ENCODE measurements at places on chromosomes 7 and 10.

DNA sequence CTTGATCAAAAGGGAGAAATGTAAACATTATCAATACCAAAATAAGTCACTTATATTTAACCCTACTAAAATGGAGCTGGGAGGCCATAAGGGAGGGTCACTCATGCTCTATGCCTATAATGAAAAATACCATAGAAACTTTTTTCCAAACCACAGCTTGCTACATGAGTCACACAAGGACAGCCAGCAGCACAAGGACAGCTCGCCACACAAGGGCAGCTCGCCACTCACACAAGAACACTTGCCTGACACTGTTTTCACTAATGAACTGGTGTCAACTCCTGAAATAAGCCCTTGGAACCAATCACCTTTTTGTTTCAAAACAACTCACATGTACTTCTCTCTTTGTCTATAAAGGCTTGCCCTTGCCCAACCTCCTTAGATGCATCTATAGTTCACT, 43.3 kb downstream of the FRMPD2 start:
- no peak for DNase-seq

DNA sequence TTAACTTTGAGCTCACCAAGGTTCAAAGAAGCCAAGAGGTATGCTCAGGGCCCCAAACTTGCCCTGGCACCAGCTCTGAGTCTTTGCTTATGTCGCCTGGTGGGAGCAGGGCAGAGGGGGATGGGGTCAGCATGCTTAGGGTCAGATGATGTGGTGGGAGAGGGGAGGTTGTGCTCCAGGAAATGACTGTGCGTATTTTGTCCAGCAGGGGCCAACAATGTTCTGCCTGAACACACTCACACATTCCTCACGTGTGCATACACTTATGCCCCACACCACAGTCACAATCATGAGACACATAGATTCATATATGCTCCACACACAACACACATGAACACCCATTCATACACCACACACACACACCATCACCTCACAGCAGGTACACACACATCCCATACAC, 4.4 kb upstream of the RAMP3 start:
- DNase-seq = no peak

GRCh38 chr7:145928937-145929336, 187.7 kb upstream of the CNTNAP2 start:
- no peak for DNase-seq

DNA sequence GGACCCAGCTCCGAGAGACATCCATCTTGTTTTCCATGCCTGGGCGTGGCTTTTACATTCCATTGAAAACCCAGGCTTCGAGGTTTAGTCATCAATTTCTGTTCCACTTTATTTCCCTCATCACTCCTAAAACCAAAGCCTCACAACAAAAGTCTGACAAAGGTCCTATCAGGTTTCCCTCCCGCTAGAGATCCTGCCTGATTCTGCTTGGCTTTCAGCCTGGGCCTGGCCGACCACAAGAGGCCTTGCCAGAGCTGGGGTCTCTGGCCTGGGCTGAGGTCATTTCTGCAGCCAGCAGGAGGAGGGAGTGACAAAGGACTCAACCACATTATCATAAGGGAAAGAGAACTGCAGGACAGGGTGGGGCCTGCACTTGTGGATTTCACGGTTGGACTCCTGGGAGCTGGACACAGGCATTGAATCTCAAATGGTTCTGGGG, 167.0 kb downstream of the FANK1 start:
- DNase-seq = peak; percentile 72

GRCh38 chr10:49564461-49565009, 25.6 kb upstream of the ERCC6 start:
- peak; percentile 44 for DNase-seq

GRCh38 chr10:29304264-29304994, 15.6 kb downstream of the LYZL1 start:
- peak; percentile 65 for DNase-seq

- DNase-seq = no peak
Measured at GRCh38 chr7:117111535-117111934, 158.2 kb downstream of the ST7 start.

DNA sequence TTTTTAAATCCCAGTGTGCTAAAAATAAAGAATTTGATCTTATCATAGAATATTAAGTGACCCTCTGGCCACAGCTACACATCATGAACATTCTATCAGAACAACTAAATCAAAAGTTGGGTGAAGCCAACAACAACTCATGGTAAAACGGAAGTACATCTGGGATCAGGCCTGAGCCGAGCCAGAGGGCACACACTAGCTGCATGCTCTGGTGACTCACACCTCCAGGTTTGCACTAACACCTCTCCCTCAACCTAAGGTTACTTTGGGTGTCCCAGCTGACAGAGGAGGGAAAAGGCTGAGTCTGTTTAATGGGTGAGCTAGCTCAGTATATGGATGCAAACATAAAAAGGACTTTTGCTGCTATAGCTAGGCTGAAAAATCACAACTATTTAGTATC, 281.6 kb downstream of the HGF start:
- no peak for DNase-seq

GRCh38 chr7:5523052-5523711, 99.5 kb upstream of the TNRC18 start:
- peak; percentile 50 for DNase-seq

DNA sequence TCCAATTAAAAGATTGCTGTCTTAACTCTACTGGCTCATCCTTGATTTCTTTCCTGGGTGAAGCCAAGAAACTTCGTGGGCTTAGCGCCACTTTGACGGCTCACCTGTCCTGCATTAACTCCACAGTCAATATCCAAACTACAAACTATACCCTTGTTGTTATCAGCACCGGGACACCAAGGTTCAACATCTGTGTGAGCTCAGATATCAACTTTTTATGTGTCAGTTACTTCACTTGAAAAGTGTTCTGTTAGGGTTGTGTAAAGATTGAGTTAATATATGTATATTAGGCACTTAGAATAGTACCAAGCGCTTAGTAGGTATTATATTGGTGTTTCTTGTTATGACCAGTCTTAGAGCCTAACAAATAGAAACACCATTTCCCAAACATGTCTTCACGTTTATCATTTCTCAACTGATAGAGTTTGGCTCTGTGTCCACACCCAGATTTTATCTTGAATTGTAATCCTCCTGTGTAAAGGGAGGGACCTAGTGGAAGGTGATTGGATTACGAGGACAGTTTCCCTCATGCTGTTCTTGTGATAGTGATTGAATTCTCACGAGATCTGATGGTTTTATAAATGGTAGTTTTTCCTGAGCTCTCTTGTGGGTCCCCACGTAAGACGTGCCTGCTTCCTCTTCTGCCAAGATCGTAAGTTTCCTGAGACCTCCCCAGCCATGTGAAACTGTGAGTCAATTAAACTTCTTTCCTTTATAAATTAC, 19.0 kb upstream of the ST8SIA6 start:
- no peak for DNase-seq

DNA sequence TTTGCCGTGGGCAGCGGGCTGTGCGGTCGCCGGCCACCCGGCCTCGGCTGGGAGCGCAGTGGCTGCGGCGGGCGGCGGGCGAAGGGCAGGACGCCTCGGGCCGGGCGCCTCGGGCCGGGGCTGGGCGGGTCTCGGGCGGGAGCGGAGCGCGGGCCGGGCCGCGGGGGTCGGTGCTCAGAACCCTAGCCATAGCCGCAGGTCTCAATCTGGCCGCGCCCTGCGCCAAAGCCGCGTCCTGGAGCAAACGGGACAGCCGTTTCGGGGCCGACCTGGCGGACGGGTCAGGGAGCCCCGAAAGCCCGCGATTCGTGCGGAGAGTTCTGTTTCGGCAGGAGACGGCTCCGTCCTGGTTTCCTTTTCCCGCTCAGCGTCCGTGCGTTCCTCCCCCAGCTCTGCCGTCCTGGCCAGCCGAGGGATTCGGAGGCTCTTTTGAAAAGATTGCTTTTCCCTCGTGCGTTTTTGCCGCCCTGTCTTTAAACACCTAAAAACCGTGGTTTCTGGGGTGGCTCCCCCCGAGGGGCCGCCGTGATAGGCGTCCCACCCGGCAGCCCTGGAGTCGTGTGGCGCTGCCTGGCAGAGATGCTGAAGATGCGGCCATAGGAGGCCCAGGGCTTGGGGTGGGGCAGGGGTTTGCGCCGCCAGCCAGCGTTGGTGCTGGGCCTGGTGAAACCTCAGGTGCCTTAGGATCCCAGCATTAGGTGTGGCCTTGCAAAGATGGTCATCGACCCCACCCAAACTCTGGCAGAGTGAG, 727 bp downstream of the RET start:
- DNase-seq = no peak
